ENCODE measurements at places on chromosomes 1 and 21. TPM values are rescaled to one million over a fixed set of nuclear protein-coding genes. Genes with fewer than 3 reads are reported as not detected.

C8B gene
- not detected for total RNA-seq

DNA sequence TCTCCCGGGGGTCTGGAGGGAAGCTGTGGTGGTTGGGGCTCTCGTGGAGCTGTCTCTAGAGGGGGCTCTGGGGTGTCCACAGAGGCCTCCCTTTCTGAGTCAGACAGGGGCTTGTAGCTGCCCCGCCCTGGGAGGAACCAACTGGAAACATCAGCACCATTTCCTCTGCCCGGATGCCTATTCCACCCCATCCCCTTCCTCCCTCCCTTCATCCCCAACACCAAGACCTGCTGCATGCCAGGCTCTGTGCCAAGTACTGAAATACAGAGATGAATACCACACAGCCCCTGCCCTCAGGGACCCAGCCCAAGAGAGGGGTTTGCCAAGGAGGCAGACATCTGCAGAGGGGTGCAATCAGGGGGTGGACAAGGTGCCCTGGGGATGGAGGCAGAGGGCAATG lies 125.6 kb upstream of the ADAR start:
- no peak for DNase-seq

GPR25 gene
- not detected for total RNA-seq

AQP10 gene
- total RNA-seq: not detected

GRCh38 chr21:27548486-27548885 lies 581.6 kb upstream of the ADAMTS5 start:
- DNase-seq: no peak

DNA sequence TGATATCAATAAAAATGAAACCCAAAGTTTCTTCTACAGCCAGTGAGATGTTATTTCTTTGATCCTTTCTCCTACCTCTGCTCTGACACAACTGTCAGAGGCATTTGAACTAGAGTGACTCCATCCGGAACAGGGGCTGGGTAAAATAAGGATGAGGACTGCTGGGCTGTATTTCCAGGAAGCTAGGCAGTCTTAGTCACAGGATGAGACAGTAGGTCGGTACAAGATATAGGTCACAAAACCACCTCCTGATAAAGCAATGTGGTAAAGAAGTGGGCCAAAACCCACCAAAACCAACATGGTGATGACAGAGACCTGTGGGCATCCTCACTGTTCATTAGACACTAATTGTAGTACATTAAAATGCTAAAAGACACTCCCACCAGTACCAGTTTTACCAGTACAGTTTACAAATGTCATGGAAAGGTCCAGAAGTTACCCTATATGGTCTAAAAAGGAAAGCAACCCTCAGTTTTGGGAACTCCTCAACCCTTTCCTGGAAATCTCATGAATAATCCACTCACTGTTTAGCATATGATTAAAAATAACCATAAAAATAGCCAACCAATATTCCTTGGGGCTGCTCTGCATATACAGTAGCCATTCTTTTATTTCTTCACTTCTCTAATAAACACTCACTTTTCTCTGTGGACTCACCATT lies 96.7 kb downstream of the GABPA start:
- no peak for DNase-seq

A3GALT2 gene
- total RNA-seq: not detected

DNA sequence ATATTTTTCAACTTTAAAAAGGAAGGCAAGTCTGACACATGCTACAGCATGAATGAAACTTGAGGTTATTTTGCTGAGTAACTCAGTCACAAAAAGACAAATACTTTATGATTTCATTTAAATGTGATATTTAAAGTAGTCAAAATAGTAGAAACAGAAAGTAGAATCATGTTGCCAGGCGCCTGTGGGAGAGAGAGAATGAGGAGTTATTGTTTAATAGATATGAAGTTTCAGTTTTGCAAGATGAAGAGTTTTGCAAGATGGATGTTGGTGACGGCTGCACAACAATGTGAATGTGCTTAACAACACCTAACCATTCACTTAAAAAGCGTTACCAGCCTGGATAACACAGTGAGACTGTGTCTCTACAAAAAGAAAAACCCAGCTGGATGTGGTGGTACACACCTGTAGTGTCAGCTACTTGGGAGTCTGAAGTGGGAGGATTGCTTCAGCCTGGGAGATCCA lies 20.7 kb upstream of the ATP1A1 start:
- DNase-seq: no peak

DNA sequence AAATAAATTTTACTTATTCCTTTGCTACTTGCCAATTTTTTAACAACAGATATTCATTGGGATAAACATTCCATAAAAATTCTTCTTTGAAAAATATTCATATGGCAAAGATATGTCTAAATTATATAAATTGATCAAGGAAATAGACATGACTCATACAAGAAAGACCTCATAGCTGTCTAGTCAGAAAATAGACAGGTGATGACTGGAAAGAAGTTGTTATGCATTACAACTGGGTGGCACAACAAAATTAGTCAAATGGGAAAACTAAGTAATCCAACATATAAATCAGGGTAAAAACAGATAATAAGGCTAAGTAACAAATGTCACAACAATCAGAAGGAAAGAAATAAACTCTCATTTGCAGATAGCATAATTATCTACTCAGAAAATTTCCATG lies 92.0 kb downstream of the USH2A start:
- no peak for DNase-seq

GRCh38 chr1:201408176-201408833 lies 9.2 kb upstream of the LAD1 start:
- peak; percentile 82 for DNase-seq

ELAPOR1 gene
- 15.9 TPM for total RNA-seq

B3GALT5 gene
- total RNA-seq: 0.41 TPM

SPRR4 gene
- not detected for total RNA-seq

HOOK1 gene
- total RNA-seq: 13.9 TPM

GRCh38 chr1:178241837-178242236 lies 147.9 kb downstream of the RASAL2 start:
- DNase-seq: no peak

DNA sequence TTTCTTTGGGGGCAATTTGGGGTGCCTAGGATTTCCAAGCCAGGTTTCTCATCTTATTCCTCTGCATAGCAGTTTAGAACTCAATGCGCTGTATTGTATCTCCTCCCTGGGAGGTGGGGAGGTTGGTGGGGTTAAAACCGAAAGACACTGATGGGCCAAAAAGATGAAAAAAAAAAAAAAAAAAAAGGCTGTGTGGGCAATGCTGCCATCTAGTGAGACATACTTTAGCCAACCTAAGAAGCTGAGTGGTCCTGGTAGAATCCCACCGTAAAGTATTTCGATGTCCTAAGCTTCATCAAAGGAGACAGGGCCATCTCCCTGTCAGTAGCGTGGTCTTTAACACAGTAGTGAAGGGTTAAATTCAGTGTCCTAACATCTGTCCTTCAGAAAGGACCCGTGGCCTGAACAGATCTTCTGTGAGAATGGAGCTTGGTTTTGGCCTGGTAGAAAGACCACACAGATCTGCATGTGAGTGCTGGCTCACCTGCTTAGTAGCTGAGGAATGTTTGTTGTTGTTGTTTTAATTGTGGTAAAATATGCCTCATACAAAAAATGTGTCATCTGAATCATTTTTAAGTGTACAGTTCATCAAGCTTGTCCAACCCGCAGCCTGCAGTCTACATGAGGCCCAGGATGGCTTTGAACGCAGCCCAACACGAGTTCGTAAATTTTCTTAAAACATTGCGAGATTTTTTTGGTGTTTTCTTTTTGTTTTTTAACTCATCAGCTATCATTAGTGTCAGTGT lies 226.2 kb downstream of the KIF26B start:
- no peak for DNase-seq

SLC6A9 gene
- total RNA-seq: 2.9 TPM

- DNase-seq: no peak
These were observed 49.5 kb downstream of the CHODL start for GRCh38 chr21:18294100-18294499.

- no peak for DNase-seq
These were observed 102.2 kb upstream of the GADD45A start for GRCh38 chr1:67582625-67583461.

DNA sequence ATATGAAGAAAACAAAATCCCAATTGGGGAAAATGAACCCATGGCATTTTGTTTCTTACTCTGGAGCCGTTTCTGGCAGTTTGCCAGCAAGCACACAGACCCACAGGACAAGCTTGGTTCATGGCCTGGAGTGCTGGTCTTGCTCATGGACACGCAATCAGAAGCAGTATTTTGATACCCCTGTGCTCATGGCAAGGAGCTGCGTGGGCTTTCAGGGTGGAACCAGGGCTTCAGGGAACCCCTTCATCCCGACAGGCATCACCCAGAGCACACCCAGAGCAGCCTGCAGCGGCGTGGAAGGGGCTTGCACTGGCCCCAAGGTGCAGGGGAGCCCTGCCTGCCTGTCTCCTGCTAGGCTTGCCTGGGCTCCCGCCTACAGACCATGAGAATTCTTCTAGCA lies 45.4 kb upstream of the PCBP3 start:
- DNase-seq: no peak

CD48 gene
- 0.82 TPM for total RNA-seq

RAVER2 gene
- total RNA-seq: 13.0 TPM

DNA sequence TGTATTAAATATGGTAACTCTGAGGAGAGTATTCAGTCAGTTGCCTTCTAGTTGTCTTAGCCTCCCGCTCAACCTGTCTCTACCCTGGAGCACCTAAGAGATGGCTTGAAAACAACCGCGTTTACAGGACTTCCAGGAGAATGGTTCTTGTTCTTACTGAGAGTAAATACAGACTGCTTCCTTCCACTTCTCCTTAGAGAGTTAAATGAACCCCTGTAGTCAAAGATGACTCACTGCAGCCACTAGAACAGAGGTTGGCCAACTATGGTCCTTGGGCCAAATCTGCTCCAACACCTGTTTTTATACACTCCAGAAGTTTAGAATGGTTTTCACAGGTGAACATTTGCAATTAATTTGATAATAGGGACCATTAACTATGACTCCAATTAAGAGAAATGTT lies 60.1 kb upstream of the ASB17 start:
- no peak for DNase-seq

GUCA2B gene
- not detected for total RNA-seq

UMODL1 gene
- not detected for total RNA-seq

MANEAL gene
- total RNA-seq: 28.9 TPM

DNA sequence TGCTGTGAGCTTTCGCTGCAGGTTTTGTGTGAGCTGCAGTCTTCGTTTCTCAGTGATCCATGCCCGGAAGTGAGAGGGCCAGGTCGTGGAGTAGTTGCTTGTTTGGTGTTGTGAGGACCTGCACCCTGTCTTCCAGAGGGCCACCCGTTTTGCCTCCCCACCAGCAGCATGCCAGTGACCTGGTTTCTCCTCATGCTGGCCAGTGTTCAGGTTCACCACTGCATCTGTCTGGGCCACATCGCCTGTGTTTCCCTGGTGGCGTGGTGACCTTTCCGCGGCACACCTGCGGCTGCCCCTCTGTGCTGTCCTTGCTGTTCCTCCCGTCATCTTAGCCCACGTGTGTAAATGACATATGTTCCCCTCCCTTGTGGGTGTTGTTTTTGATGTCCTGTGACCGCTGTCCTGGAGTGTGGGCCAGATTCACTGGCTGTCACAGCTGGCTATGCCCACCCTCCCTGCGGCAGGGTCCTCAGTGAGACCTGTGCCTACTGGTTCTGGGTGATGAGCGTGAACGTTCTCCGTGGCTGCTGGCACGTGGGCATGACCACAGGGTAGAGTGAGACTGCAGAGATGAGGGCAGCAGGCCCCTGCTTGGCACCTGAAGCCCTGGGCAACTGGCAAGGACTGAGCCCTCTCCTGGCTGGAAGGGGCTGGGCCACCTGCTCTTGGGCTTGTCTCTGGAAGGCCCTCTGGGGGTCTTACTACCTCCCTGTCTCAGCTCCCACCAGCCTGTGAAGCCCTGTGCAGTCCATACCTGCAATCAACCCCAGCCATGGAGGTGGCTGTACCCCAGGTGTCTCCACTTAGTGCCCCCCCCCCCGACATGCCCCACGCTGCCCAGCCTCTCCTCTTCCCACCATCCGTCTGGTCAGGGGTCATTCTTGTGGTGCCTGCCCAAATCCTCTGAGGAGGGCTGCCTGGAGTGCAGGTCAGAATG lies 7.3 kb downstream of the IBA57 start:
- no peak for DNase-seq

STPG1 gene
- 2.9 TPM for total RNA-seq

MYOG gene
- under 0.01 TPM for total RNA-seq

WNT3A gene
- total RNA-seq: not detected

DSCAM gene
- total RNA-seq: 11.8 TPM

GRCh38 chr21:36613059-36613458 lies 85.9 kb upstream of the SIM2 start:
- no peak for DNase-seq

DNA sequence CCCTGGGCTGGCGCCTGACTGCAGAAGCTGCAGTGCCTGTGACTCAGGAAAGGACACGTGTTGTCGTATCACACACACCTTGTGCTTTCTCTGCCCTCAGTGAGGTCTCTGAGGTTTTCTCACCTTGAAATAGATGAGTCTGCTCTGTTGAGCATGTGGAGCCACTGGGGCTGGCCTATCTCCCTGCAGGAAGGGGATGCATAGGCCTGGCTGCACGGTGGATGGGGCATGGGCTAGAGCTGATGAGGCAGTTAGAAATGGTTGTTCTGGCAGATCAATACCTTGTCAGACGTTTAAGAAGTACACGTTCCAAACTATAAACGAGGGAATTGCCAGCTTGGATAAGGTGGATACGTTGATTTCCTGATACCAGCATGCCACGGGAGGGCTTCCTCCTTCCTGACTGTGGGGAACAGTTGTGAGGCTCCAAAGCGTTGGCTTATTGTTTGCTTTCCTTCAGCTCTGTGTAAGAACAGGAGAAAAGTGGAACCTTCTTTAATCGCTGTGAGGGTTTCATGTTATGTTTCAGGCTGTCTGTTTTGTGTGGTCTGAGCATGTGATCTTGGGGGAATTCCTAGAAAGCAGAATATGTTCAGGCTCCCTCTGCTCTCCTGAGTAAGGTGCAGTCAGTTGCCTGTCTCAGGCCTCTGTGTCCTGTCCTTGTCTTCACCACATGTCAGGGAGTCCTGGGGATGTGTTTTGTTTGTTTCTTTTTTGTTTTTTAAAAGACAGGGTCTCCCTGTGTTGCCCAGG lies 44.8 kb downstream of the PCNT start:
- DNase-seq: no peak

DNA sequence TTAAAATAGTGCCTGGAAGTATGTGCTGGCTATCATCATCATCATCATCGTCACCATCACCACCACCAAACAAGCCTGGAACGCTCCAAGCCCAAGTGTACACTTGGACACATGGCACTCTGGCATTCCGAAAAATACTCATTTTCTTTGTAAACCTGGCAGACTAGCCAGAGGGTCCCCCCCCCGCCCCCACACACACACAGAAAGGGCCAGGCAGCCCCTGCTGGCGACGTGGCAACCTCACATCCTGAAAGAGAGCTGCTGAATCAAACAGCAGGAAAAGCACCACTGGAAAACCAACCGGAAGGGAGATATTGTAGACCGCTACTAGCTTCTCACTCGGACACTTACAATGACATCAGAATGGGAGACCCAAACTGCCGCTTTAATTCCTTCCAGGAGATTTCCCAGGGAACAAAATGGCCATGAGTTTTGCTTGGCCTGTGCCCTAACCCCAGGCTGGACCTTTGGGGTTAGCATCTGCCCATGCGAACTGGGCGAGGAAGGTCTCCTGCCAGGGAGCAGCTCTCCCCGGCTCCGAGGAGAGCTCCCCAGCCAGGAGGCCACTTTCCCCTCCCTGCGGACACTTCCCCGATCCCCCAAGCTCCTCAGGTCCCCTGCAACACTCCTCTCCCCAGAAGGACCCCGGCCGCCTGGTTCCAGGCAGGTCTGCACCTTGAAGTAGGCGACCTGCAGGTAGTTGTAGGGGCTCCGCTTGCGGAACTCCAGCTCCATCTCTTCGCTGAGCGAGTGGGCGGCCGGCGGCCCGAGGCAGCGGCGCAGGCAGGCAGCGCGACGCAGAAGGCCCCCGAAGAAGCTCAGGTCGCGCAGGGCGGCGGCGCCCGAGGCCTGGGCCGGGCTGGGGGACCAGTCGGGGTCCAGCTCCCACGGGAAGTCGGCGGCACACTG lies 742 bp downstream of the P3H1 start:
- DNase-seq: no peak

ESRRG gene
- total RNA-seq: 8.6 TPM
